ENCODE measurements at places on chromosomes 4 and X.
A peak's percentile ranks its signal among the peaks of the same experiment; 100 is the strongest.

DNA sequence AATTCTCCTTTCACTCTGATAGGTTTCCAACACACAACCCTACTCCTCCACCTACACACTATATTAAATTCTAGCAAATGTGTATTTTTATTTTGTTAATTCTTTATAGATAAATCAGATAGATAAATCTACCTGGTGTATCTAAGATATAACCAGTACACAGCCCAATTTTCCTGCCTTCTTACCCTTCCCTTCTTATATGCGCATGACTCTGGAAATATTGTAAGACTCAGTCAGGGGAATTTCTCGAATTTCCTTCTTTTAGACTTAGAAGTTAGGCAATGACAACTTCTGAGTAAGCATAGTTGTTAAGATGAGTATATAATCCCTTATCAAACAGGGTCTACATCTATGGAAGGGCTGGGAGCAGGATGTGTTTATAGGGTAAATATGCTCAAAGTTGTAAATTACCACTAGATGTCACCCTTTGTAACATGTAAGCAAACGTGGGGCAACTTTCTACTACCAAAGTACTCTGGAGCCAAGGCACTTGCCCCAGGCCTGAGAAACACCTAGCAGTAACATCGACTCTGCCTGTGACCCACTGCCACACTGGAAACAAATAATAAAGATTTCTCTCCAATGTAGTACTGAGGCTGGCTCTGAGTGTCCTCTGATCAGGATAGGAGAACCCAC lies 444.7 kb downstream of the IQCM start:
- no peak for DNase-seq

DNA sequence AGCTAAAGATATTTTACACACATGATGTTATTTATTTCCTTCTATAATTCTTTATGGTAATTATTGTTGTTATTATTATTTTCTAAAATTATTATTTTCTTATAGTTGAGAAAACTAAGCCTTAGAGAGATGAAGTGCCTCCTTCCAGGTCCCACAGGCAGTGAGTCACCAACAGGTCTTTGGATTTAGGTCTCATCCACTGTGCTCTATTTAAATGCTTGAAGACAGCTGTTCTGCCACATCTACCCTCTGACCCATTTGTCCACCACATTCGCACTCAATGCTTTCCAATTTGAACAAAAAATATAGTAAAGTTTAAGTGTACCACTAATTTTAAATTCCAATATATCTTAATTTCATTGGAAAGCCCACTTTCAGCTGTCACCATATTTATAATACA lies 566.4 kb downstream of the PPARGC1A start:
- DNase-seq: no peak

DNA sequence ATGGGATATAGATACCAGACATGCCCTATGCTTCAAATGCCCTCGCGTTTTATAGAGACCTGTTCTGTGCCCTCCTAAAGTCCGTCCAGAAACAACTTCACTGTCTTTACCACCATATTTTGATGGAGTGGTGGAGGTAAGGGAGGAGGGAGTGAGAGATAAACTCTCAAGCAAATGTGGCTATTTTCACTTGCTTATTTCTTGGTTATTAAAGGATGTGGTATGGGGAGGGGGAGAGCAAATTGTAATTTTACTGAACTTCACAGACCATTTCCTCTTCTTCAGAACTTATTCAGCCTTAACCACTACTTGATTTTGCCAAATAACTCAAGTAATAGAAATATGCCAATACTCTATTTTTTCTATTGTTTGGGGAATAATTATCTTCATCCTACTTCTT lies 31.5 kb downstream of the GPR174 start:
- DNase-seq: no peak

GRCh38 chrX:119763181-119763580 lies 4.8 kb downstream of the SOWAHD start:
- DNase-seq: no peak

DNA sequence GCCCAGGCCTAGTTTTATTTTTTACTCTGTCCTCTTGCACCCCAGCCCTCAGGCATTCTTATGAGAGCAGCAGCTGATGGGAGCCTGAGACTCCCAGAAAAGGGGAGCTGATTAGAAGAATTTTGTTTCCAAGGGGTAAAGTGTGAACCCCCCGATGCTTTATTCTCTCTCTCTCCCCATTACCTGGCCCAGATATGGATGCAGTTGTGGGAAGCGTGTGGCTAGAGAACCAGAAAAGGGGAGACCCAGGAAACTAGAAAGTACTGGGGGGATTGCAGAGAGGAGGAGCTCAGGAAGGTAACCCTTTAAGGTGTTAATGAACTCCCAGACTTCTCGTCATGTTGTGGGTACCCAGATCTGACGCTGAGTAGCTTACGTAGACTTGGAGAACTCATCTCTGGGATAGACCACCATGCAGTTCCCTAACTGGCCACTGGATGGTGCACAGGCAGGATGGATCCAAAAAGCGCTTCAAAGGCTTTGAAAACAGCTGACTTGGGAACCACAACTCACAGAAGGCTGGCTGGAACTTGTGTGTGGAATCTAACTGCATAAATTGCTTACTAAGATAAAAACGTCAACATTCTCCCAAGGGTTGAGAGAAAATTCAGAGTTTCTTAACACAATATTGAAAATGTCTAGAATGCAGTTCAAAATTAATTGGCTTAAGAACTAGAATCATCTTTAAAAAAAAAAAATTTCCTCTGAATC lies 64.7 kb downstream of the TBC1D14 start:
- DNase-seq: peak; percentile 85

DNA sequence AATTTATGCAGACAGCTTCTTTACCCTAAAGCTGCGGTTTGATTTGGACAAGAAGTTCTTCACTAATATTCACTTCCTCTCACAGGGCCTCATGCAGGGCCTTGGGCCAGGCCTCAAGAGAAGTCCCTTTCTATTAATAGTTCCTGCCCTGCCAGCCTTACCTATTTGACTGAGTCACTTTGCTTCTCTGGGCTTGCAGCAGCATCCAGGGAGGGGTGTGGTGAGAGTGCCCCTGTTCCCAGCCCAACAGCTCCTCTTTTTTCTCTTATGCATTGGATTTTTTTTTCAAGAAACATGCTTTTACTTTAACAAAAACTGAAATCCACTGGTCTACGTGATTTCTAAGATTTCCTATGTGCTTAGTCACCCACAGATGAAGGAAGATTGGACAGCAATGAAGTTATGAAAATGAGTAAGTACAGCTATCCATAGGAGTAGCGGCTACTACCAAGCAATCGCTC lies 26.7 kb downstream of the FAM156B start:
- DNase-seq: no peak

- no peak for DNase-seq
Measured at GRCh38 chr4:102687373-102687981, 73.3 kb downstream of the MANBA start.

DNA sequence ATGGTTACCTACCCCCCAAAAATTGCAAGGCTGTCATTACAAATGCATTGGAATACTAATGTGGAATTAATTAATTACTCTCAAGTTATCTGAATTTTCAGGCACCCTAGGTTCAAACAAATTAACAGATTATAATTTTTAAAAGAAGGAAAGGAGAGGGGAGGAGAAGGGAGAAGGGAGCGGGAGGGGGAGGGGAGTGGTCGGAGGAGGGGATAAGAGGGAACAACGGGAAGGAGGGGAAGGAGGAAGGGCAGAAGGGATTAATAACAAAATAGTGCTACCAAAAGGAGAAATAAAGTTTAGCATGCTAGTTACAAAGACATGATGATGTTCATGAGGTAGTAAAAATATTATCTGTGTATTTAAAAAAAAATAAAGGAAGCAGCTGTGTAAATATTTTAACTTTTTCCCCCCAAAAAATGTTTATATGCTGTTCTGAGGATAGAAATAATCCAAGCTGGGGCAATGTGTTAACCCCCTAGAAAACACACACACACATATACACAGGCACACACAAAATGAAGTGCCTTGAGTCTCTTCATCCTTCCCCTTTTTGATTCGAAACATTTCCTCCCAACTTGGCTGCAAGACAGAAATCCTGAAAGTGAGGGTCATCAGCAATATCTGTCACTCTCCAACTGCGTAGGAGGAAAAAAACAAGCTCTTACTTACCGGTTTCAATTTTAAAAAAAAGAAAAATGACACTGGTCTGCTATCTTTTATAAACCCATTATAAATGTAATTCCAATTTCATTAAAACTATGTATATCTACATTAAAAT lies 58.8 kb downstream of the PPP3CA start:
- DNase-seq: no peak

DNA sequence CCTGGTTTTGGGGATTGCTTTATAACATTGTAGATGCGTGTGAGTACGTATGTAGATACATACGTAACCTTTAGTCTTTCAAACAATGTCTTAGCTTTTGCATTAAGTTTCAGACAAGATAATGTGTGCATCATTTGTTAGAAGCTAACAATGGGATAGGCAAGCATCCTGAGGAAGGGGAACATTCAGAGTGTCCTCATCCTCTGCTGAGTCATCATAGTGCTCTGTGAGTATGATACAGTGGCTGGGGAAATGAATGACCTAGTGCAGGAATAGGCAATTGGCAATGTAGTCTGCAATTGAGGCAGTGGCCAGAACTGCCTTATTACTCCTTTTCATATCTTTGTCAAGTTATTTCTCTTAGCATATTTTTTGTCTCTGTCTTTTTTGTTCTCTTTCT lies 7.3 kb downstream of the NAP1L5 start:
- DNase-seq: no peak

DNA sequence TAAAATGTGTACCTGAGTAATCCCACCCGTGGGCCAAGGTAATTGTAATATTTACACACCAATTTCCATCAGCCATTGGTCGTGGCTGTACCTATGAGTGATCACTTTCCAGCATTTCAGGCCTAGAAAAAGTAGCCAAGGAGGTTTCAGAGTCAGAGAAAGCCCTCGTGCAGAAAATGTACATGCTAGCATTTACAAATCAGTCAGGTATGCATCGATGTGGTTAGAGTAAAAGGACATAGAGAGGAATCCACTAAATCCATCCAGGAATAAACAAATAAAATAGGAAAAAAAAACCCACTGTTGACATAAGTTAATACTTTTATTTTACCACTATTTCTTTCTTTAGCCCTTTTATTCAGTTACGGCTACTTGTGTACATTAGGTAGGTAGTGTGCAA lies 256.8 kb downstream of the TRIML1 start:
- no peak for DNase-seq

DNA sequence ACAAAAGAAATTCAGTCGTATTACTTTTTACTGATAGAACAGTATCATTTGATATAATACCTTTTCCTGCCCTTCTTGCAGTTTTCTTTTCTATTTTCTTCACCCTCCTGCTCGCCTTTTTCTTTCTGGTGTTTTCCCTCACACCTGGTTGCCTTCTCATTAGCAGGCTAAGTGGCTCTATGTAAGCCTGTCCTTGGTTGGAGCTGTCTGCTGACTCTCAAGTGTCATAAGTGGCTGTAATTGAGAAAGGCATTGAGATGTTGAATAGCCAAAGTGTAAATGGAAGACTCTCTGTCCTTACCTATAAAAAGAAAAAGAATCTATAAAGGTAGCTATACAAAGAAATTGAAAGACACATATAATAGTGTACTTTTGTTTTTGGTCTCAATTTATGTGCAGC lies 180.7 kb downstream of the ADGRL3 start:
- DNase-seq: no peak

- no peak for DNase-seq
Measured at GRCh38 chrX:65667157-65667502, 324 bp upstream of the MSN start.

DNA sequence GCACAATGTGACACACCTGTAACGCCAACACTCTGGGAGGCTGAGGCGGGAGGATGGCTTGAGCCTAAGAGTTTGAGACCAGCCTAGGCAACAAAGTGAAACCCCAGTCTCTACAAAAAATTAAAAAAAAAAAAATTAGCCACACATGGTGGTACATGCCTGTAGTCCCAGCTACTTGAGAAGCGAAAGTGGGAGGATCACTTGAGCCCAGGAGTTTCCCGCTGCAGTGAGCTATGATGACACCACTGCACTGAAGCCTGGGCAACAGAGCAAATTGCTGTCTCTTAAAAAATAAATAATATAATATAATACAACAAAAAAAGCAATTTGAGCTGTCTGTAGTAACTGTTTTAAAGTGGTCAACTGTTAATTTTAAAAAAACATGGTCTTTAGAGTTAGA lies 13.2 kb downstream of the SPOCK3 start:
- DNase-seq: no peak

DNA sequence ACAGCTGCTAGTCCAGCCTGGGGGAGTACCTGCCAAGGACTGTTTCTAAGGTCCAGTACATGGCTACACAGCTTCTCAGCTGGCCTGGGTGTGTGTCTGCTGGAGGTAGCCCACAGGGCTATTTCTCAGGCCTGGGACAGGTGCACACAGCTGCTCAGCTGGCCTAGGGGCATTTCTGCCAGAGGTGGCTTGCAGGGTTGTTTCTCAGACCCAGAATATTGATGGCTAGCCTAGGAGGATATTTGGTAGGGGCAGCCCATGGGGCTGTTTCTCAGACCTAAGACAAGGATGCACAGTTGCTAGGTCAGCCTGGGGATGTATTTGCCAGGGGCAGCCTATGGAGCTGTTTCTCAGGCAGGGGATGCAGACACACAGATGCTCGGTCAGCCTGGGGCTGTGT lies 29.4 kb downstream of the RAB28 start:
- no peak for DNase-seq

DNA sequence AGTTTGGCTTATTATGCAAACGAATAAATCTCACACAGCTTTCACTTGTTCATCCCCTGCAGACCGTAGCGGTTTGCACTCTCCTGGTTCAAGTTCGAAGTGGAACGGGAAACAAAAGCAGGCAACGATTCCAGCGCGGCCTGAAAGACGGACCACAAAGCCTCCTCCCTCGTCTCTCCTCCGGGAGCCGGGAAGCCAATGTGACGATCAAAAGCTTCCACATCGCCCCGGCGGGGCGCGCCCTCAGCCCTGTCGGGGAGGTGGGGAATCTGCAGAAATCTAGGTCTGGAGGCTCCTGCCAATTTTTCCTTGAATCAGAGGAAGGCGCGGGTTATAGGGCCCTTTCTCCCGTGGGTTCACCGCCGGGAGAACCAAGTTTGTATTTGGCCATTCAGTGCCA lies 16.9 kb upstream of the ZIC3 start:
- DNase-seq: no peak
